ENCODE measurements at places on chromosomes 4 and X.

GRCh38 chrX:11664211-11665167, 1.2 kb downstream of the ARHGAP6 start:
- no peak for DNase-seq

DNA sequence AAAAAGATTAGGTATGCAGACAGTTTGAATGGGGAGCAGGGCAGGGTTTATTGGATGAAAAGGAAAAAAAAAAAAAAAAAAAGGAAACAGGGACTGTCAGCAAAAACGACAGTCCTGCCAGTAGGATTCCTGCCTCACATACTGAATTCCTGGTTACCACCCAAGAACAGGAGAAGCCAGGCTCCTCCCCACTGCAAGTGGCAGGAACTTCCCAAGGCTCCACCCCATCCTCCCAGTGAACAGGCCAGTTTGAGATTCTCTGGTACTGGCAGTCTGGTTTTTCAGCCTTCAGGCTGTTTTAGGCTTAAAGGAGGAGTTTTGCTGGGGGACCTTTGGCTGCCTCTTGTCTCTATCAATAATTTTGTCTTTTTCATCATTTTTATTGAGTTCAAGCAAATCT, 360.0 kb upstream of the CXorf51A start:
- no peak for DNase-seq

DNA sequence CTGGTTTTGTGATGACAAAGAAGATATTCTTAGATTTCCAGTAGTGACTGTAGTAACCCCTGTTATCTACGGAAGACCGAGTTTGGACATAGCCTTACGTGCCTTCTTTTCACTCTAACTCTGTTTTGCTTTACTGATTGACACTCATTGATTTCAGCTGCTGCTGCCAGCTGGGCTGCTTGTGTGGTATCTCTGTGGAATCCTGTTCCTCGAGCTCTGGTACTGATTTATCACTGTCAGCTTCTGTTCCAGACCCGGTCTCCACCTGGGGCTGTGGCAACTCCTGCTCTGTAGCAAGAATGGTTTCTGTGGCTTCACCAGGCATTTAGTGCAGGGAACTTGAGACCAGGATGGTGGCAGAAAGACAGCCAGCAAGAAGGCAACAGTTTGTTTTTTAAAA, 24.6 kb upstream of the LAP3 start:
- DNase-seq: no peak

DNA sequence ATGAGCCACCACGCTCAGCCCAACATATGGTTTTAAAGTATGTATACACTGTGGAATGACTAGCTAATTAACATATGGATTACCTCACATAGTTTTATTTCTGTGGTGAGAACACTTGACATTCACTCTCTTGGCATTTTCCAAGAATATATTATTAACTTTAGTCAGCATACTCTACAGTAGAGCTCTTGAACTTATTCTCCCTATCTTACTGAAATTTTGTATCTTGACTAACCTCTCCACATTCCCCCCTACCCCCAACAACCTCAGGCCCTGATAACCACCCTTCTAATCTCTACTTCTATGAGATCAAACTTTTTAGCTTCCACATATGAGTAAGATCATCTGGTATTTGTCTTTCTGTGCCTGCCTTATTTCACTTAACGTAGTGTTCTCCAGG, 38.6 kb upstream of the AGA start:
- no peak for DNase-seq

DNA sequence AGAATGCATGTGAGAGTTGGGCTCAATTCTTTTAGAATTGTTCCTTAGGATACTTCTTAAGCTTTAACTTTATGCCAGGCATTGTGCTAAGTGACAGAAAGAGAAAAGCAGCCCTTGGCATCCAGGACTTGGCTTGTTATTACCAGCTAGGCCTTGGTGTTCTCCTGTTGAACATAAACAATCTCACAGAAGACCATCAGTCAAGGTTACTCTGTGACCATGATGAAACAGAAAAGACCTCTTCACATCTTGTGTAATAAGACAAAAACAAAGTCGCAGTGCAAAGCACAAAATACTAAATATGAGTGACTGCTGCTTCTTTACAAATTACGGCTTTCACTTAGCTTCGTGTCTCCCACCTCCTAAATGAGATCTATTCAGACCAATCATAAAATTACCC, 71.6 kb downstream of the CHIC2 start:
- DNase-seq: no peak

GRCh38 chrX:39724544-39724943, 373.2 kb downstream of the BCOR start:
- no peak for DNase-seq

Data from activated CD8-positive, alpha-beta memory T cell treated with anti-CD3 and anti-CD28 coated beads for 24 hours (primary cell).